Globus pallidus (tissue), 1 donor: ENCODE measurements at places on chromosomes 1 and 21.

DNA sequence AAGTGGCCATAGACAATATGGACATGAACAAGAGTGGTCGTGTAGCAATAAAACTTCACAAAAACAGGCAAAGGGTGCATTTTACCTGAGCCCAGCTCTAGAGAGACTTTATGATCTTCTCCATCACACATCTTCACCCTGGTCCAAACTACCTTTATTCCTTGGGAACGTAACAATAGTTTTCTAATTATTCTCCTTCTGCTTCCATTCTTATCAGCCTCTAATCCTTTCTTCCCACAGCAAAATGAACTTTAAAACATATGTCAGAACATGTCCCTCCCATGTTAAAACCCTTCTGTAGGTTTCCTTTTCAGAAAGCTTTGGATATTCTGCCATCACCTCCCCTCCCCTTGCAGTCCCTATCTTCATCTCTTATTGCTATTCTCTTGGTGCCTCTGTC lies 395.2 kb upstream of the PLXNA2 start:
- no peak for DNase-seq

DNA sequence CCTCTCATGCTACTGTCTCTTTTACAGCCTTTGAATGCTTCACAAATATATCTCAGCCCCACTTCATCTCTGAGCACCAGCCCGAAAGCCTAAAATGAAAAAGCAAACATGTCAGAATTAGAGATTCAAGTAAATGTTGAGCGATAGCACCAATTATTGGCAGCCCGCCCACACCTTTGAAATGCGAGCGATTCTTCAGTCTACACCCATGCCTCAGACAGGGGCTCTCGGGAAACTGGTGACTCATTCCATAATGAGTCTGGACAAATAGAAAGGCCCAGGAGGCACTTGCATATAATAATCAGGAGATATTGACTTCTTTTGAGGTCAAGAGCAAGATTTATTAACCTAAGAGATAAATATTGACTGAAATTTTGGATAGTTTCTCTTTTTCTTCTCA lies 487.3 kb upstream of the PTBP2 start:
- no peak for DNase-seq

DNA sequence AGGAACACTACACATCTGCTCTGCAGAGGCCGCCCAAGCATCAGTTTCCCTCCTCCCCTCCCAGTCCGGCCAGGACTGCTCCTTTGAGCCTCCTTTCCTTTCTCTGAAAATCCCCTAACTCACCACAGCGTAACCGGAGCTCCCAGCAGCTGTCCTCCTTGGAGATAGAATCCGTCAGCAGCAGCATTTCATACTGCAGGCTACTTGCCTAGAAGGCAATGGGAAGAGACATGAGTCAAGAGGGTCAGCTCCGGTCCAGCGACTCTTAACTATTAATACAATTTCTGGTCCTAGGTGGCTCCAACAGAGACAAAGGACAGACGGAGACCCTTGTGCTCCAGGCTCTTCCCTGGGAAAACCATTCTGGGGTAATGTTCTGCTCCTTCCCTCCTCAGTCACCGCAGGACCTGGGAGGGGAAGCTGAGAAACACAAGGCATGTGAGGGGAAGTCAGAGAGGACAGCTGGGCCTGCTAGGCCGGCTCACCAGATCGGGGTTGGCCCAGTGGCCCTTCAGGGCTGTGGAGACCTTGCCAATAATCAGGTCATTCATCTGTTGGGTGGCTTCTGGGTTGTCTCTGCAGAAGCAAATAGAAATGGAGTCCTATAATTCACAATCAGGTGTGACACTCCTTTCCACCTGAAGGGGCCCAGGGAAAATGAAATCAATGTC lies 99.7 kb downstream of the UBR4 start:
- DNase-seq: no peak

DNA sequence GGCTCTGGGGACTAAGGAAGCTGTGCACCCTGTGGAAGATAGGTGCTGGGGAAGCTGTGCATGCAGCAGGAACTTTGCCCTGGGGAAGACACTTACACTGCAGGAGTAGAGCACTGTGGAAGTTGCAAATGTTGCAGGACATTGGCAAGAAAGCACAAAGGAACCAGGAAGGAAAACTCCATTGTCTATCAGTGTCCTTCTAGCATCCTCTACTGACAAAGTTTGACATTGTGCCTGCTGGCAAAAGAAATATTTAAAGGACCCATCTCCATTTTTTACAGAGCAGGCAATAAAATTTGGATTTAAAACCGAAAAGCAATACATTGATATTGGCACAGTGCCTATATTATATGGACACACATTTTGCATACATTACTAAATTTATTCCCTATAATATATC lies 394.1 kb downstream of the PBX1 start:
- peak; percentile 49 for DNase-seq

DNA sequence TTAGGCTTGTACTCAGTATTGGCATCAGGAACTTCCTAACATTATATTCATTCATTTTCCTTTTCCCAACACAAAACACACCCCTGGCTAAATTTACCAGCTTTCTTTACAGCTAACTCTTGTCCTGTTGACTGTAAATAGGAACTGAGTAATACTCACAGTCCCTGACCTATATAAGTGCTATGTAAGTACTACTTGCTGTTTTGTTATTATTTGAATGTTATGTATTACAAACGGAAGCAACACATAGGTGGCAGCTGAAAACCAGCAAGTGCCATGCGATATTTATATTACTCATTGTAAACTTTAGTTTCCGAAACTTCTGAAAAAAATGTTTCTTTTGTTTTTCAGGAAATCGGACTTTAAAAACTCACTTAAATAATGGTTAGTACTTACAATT lies 21.5 kb downstream of the PTGER3 start:
- no peak for DNase-seq

GRCh38 chr1:51303751-51304251 lies 26.6 kb downstream of the TTC39A start:
- no peak for DNase-seq

- peak; percentile 61 for DNase-seq
These were observed 64.1 kb downstream of the DDR2 start for GRCh38 chr1:162696286-162696862.

DNA sequence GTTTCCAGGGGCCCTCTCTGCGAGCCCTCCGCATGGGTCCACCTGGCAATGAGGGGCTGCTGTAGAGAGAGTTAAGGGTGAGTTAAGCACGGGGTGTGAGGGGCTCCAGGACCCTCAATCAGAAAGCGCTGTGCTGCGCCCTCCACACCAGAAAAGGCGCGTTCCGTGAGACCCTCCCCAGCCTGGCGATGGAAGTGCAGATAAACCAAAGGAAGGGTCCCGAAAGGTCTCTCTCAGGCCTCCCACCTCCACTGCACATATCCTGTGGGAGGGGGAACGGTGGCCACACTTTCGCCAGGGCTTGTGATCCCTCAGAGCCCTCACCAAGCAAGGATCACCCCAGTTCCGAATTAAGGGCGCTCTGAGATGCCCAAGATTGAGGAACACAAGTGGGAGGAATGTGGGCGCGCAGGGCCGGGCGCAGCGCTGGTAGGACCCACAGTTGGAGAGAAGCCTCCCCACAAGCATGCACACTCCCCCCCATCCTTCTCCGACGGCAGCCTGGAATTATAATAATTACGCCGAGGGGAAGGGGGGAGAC lies 1.1 kb downstream of the WNT3A start:
- no peak for DNase-seq

DNA sequence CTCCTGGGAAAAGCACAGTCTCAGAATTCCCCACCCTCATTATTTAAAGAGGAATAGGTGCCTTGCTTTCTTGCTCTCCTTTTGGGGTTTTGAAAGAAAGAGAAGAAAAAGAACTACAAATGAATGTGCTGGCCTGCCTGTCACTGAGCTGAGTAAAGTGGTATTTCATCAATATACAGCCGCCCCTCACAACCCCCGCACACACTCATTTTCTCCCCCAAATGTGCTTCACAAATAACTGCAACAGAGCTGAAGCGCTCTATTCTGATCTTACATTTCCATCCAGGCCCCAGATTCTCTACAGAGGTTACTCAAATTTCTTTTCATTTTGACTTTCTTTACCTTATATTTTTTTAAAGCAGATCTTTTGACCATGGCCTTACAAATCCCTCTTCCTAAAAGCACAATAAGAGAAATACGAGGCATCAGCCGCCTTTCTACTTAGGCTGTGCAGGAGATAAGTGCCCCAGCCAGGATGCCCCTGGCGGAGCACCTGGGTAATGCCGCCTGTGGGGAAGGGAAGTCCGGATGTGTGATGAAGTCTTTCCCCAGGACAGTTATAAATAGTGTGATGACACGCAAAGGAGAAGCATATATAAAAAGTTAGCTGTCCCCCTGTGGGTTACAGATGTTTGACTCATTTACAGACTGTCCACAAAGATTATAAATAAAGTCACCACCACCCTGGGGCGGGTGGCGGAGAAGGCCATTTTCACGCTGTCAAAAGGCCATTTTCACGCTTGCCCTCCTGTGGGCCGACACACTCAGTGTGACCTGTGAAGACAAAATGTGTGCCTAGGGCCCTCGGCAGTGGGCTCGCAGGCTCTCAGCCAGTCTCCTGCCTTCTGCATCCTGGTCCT lies 6.5 kb downstream of the KCNN3 start:
- DNase-seq: no peak

DNA sequence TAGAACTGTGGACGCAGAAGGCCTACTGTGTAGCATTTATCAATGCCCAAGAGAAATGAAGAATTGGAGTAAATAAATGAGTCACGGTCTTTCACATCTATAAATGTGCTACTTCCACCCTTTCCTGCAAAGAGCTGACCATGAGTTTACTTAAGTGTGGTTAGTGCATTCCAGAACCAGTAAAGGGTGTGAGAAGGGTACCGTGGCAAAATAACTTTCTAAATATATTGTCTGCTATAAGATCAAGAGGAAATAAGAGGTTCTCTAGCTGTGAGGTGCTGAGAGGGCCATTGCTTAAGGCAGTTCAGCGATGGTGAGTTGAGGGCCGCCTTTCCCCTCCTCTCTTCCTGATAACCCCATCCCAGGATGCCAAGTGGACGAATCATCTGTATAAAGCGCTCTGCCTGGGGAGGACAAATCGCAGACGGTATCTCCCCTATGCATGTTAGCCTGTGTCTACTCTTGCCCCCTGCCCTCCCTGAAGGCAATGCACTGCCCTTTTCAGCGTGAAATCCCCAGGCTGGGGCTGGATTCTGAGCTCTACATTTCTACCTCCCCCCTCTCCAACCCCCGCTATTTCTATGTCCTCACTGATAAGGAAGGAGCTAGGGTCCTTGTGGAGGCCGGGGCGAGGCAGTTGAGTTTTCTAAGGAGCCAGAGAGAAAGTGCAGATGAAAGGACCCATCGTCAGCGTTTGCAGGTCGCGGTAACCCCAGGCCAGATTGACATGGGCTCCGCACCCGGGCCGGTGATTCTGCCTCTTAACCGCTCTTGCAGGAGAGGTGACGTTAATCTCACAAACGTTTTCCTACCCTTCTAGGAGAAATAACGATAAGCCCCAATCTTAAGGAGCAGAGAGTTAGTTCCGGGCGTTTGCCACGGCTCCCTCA lies 1.5 kb upstream of the NCAM2 start:
- DNase-seq: no peak

DNA sequence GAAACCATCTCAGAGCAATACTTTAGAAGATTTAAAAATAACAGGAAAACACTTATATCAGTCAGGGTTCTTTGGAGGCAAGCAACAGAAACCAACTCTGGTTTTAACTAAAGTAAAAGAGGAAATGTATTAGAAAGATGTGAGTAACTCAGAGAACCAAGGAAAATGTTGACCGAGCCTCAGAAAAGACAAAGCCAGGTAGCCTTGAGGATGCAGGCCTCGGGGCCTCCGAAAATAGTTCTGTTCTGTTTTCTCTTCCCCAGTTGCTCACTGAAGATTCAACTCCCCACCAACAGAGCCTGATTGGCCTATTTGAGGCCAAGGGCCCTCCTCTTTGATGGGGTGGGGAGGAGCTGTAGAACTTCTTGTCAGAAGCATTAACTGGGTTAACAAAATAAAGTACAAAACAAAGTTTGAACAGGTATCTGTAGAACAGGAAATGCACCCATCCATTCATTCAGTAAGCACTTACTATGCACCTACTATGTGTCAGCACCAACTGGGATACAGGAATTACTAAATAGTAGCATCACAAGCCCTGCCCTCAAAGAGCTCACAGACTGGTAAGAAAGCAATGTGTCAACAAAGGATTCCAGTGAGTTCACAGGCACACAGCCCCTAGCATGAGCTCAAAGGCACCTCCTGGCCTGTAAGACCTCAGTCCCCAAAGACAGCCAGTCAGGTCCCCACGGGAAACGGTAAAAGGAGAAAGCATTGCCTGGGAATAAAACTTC lies 12.6 kb downstream of the SLAMF8 start:
- DNase-seq: no peak

- DNase-seq: no peak
These were observed 14.7 kb upstream of the TRAF3IP3 start for GRCh38 chr1:209741193-209741592.

DNA sequence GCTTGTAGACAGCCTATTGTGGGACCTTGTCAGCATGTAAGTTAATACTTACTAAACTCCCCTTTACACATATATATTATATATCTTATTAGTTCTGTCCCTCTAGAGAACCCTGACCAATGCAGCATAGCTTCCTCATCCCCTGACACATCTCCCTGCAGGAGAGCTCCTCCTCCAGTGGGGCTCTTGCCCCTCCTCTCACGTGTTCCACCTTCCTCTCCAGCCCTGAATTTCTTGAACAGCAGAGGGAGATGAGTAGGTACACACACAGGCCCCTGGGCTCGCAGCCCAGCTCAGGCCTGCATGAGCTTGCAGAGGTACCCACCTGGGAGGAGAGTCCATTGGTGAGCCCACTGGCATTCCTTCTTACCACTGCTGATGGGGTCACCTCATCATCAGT lies 27.3 kb upstream of the GOLT1A start:
- DNase-seq: no peak

GRCh38 chr1:43704838-43705237 lies 2.5 kb upstream of the ST3GAL3 start:
- DNase-seq: peak; percentile 15

DNA sequence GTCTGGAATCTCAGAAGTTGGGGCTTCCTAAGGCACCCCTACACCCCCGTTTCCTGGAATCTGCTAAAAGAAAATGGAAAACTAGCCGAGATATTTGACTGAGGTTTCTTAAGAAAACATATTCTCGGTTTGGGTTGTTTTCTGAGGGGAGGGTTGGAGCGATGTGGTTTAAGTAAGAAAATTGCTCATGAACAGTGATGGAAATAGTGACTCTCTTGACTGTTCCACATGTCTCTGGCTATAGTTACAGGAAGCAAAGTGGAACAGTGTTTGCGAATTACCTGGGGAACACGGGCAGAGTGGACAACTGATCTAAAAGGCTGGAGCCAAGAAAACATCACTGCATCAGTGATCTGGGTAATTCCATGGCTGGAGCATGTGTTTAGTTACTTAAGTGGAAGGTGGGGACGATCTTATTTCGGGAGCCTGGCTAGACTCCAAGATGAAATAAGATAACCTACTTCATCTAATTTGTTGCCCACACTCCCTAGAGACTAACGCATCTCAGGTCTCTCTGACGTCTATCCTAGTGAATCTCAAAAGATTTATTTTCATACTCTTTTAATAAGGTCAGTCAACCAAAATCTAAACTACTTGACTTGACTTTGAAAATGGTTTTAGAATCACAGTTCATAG lies 92.4 kb downstream of the KCNJ15 start:
- DNase-seq: no peak
